OCI-LY7 (cell line): ENCODE measurements at places on chromosomes 6 and 20. TPM values are rescaled to one million over a fixed set of nuclear protein-coding genes. Genes with fewer than 3 reads are reported as not detected.

Gene MLN
- total RNA-seq: not detected in 2 replicates

Gene SLC17A1
- total RNA-seq: not detected in 2 replicates

DNA sequence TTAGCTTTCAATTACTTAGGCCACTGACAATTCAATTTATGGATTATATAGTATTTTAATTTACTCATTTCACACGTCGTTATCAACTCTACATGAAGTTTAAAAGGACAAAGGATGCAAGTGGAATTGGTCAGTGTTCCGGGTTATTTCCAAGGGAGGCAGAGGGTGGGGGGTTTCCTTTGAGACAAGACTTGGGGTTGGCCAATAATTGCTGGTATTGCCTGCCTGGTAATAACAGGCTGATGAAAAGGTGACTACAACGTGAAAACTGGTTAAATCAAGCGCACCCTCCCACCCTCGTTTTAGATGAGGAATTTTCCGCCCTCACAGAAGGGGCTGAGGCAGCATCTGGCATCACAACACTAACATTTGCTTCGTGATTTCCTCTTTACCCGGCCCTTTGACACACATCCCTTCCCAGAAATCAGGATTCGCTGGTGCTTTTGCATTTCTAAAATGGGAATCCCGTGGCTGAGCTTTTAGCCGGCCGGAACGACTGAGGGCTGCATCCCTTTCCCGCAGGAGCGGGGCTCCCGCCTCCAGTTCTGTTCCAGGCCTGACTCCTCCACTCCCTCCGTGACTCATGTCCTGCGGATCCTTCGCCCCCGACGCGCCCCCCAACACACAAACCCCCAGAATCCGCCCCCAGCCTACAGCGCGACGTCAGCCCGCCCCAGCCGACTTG, 999 bp upstream of the PIM1 start:
- DNase-seq: peak; percentile 54

DNA sequence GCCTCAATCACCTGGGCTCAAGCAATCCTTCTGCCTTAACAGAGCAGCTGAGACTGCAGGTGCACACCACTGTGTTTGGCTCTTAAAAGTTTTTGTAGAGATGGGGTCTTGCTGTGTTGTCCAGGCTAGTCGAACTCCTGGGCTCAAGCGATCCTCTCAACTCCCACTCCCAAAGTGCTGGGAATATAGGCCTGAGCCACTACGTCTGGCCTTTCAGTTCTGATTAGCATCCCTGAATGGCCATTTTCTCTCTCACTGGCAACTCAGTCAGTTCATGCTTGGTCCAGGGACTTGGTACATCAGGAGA, 28.5 kb downstream of the DNMT3B start:
- no peak for DNase-seq

GRCh38 chr6:161001421-161001820, 9.9 kb downstream of the MAP3K4 start:
- no peak for DNase-seq

- DNase-seq: no peak
These were observed 216.1 kb upstream of the SGK1 start for GRCh38 chr6:134533991-134534390.

- no peak for DNase-seq
These were observed 1.6 kb upstream of the DDAH2 start for GRCh38 chr6:31730631-31731086.

- peak; percentile 53 for DNase-seq
These were observed 338.1 kb downstream of the SYNE1 start for GRCh38 chr6:152298848-152299735.

DNA sequence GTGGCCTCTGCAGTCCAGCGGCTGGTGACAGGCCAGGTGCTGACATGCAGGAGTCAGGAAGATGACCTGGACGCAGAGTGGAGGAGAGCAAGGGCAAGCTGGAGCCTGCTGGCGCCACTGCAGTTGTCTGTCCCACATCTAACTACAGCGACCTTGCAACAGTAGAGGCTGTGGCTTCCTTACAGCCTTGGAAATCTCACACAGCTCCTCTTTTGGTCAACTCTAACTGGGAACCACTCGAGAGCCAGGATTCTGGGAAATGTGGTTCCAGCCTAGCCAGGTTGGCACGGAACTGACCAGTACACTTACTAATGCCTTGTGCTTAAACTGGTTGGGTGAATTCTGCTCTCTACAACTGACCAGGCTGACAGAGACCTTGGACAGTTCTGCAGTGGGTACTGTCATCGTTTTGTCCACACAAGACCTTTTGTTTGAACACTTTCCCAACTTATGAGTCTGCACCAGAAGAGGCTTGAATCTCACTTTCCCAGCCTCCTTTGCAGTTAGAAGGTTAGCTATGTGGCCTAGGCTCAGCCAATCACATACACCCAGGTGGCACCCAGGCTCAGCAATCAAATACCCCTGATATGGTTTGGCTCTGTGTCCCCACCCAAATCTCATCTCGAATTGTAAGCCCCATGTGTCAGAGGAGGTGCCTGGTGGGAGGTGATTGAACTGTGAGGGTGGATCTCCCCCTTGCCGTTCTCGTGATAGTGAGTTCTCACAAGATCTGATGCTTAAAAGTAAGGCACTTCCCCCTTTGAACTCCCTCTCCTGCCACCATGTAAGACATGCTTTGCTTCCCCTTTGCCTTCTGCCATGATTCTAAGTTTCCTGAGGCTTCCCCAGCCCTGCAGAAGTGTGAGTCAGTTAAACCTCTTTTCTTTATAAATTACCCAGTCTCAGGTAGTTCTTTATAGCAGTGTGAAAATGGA, 153.5 kb downstream of the ZMYND8 start:
- DNase-seq: no peak

DNA sequence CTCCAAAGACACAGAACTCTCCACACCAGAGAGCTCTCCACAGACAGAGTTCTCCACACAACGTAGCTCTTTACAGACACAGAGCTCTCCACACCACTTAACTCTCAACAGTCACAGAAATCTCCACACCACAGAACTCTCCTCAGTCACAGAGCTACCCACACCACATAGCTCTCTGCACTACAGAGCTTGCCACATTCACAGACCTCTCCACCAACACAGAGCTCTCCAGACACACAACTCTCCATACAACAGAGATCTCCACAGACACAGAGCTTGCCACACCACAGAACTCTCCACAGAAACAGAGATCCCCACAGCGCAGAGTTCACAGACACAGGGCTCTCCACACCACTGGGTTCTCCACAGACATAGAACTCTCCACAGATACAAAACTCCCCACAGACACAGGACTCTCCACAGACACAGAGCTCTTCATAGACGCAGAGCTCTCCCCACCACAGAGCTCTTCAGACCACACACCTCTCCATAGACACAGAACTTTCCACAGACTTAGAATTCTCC, 52.5 kb downstream of the ERMARD start:
- DNase-seq: no peak

- no peak for DNase-seq
These were observed 203.7 kb downstream of the SYNDIG1 start for GRCh38 chr20:24672886-24673677.
